ENCODE measurements at places on chromosomes 16 and 17.

DNA sequence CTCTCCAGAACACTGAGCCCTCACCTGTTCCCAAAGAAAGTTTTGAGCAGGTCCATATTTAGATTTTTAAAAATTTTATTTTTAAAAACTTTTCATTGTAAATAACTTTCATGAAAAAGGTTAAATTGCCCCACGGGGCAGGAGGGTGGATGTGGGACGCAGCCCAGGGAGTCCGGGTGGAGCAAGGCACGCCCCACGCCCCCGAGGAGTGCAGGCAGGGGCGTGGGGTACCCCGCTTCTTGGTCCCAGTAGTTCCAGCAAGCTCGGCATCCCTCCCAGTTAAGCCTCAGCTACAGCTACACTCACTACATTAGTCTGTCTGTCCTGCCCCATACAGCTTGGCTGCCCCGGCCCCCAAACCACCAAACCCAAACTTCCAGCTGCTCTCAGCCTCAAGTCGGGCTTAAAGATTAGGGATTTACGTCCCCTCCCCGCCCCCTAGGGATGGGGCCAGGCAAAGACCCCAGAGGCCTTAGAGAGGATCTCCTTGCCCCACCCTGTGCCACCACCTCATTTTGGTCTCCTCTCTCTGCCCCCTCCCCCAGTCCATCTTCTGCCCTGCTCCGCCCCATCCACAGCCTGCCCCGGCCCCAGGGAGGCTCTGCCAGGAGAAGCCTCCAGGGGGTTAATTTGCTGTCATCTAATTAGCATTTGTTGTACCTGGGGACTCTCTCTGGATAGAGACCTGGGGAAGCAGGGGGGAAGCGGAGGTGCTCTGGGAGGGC, 4.6 kb downstream of the FOXJ1 start:
- no peak for DNase-seq

GRCh38 chr17:55312852-55313251, 48.1 kb downstream of the HLF start:
- DNase-seq: no peak

DNA sequence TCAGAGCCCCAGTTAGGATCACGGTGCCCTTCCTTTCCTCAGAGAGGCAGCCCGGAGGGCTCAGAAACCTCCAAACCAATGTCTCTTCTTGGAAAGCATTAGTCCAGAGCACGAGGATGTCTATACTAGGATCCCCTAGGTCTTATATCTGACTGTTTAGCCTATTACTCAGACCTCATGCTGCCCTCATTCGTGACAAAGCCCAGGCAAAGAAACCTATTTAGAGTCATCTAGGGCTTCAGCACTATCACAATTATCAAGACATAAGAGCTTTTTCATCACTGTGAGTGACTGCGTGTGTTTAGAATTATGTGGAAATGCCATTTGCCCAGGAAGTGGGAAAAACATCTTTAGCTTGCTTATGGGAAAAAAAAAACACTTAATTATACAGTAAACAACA, 159.8 kb upstream of the NOL11 start:
- no peak for DNase-seq

DNA sequence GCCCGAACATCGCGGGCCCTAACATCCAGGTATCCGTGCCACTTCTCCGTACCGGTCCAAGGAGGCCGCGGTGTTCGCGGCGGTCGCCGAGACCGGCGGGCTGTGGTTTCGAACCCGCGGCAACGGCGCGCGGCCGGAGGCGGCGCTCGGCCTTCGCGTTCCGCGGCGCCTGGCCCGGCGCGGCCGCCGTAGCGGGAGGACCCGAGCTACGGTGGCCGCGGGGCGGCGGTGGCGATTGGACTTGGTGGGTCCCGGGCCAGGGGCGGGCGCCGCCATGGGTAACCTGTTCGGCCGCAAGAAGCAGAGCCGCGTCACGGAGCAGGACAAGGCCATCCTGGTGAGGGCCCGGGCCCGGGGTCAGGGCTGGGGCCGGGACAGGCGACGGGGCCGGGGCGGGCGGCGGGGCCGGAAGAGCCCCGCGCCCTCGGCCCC, at the start of gene CHMP6:
CHMP6 (plus strand) TSS at position 197 of the 432 bp plus-strand sequence; CDS start at position 275, 78 bp downstream.
- peak; percentile 60 for DNase-seq

DNA sequence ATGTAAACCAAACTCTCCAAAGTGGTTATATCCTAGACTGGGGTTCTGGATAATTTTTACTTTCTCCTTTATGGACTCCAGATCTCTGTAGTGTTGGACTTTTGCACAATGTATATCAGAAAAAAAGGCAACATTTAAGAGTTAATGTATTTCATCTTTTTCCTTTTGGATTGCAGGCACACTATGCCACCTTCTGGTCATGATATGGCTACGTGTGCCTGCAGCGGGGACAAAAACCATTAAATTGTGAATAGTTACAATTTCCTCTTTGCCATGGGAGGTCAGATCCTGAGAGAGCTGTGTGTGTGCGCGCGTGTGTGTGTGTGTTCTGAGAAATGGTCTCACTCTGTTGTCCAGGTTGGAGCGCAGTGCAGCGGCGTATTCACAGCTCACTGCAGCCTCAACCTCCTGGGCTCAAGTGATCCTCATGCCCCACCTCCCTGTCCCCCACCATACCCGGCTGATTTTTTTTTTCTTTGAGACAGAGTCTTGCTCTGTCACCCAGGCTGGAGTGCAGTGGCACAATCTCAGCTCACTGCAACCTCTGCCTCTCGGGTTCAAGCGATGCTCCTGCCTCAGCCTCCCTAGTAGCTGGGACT, 4.3 kb upstream of the SGF29 start:
- DNase-seq: no peak

DNA sequence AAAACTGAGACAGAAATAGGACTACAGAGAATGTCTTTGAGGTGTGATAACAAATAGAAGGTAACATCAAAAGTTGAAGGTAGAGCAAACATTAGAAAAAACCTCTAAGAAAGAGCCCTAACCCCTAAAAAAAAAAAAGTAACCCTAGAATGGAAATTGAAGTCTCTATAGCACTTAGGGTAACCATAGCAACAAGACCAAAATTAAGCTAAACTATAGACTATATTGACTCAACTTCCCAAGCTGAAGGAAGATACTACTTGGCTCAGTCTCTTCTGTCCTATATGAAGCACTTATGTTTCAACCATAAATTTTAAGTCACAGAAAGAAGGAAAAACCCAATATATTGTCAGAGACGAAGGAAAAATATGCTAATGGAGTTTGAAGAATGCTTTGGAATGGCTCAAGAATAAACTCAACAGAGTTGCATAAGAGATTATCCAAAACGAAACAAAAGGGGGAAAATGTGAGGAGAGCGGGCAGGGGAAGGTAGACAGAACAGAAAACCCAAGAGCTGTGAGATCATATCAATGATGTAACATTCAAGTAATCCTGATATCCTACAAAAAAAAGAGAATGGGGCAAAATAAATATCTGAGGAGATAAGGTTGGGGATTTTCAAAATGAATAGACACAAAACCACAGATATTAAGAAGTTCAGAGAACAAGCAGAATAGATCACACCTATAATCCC, 88.4 kb downstream of the USP32 start:
- DNase-seq: no peak

- no peak for DNase-seq
Measured at GRCh38 chr16:47774661-47775060, 313.5 kb downstream of the PHKB start.

DNA sequence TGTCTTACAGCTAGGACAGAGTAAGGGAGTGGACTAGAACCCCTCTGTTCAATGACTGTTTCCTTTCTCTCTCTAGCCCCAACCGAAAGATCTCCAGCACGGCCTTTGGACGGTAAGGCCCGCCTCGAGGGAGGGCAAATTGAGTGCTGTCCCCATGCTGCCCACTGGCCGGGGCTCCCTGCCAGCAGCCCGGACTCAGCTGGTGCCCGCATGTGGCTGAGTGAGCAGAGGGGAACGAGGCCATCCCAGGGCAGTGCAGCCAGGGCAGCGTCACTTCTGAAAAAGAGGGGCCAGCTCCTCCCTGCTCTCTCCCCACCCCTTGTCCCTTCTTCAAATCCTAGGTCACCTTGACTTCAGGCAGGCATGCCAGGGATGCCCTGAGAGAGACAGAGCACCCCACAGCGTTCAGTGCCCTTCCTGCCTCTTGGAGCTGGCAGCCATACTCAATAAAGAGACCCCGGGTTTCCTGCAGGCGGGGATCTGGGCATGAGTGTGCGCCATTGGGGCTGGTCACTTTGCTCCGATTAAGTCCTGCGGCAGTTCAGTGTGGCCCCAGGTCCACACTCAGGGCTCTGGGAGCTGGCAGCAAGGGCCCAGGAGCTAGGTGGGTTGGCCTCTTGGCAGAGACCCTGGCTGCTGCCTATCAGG, 130.9 kb downstream of the RAB11FIP4 start:
- no peak for DNase-seq

GRCh38 chr16:79929260-79929965, 328.9 kb upstream of the MAF start:
- DNase-seq: no peak

DNA sequence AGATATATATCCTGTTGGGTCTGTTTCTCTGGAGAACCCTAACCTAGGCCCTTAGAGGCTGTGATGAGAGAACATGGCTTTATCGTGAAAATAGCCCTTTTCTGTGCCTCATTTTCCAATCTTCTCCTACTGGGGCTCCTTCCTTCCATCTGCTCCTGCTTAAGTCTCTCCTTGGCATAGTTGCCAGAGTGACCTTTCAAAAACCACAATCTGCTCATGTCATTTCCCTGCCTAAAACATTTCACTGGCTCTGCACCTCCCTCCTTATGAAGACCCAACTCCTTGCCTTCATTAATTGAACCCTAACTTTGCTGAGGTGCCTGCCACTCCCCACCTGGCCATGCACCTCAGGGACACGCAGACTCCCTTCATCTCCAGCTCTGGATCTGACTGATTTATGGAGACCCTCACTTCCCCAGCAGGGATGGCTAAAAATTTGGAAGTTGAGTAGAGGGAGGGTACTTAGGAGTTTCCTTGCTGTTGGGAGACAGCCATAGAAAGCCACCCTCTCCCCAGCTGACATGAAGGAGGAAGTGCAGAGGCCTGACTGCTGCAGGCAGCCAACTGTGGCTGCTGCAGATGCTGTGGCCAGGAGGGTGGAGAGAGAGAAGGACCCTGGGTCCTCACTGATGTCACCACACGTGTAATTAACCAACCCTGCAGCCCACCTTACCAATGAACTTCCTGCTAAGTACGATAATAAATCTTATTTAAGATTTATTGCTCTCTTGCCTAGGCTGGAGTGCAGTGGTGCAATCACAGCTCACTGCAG, 6.3 kb upstream of the GGA2 start:
- no peak for DNase-seq

- DNase-seq: no peak
Measured at GRCh38 chr17:34249478-34249877, 5.6 kb upstream of the CCL2 start.

- DNase-seq: no peak
Measured at GRCh38 chr16:9428355-9429005, 337.0 kb downstream of the HAPSTR1 start.

GRCh38 chr17:29584452-29585079, 4.9 kb downstream of the GIT1 start:
- no peak for DNase-seq

GRCh38 chr17:70484050-70484449, 314.7 kb downstream of the KCNJ2 start:
- DNase-seq: no peak

DNA sequence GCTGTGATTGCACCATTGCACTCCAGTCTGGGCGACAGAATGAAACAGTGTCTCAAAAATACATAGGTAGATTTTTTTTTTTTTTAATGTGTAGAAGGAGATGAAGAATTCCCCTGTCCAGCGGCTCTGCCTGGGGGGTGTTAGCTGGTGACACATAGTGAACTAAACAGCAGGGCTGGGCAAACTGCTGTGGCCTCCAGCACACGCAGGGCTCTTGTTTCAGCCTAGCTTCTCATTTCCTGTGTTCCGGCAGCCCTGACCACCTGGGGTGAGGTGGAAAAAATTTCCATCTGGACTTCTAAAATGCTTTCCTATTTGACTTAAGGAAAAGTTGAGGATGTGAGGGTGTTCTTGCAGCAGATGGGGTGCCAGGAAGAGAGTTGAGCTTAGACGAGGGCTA, 33.3 kb upstream of the RGS9 start:
- no peak for DNase-seq

- no peak for DNase-seq
Measured at GRCh38 chr16:70713824-70714223, 28.0 kb upstream of the MTSS2 start.

- no peak for DNase-seq
Measured at GRCh38 chr16:88921591-88921990, 55.1 kb upstream of the PABPN1L start.

DNA sequence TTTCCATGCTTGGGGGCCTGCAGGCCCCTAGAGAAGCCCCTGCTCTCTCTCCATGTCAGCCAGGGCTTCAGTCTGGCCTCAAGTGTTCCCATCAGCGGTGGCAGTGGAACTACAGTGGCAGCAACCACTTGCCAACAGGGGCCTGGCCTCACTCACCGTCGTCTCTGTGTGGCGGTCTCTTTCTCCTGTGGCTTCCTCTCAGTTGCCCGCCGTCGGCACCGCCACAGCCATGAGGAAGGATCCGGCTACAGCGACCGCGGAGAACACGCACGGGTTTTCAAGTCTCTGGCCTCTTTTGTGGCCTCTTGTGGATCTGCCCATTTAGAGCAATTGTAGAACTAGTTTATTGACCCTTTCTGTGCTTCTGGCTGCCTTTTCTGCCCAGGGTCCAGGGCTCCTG, 8.5 kb downstream of the ARMC7 start:
- no peak for DNase-seq

DNA sequence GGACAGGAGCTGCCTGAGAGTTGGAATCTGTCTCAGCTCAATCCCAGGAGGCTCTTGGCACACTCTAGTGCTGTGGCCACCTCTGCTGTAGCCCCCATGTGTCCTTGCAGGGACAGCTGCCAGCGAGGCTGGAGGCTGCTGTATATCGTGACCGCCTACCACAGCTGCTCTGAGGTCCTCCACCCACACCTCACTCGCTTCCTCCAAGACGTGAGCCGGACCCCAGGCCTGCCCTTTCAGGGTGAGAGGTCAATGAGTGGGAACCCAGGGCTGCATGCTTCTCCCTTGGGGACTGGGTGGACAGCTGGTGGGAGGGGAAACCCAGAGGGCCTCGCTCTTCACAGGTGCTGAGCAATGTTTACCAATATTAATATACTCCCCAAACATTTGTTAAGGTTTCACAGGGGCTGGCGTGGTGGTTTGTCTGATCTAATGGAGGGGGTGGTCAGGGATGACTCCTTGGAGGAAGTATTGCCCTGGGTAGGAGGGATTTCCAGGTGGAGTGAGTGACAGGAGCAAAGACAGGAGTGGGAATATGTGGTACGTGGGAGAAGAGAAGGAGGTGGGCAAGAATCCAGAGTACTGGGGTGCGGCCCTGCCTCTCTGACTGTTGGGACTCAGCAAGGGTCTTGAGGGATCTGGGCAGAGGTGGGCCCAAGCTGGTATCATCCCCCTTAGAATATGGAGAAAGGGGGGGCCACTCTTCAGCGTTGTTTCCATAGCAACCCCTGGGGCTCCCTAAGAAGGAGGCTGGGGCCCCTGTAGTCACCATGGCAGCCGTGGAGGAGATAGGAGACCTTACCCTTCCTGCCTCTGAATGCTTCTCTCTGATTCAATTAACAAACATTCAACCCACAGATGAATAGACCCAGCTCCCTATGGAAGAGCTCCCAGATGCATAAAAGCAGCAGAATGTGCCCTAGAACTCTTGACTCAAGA, 22.2 kb upstream of the ALKBH5 start:
- no peak for DNase-seq

Measured in activated CD8-positive, alpha-beta memory T cell treated with anti-CD3 and anti-CD28 coated beads for 1 hour (primary cell).